ENCODE measurements at places on chromosomes 12 and 14.
A peak's percentile ranks its signal among the peaks of the same experiment; 100 is the strongest.

DNA sequence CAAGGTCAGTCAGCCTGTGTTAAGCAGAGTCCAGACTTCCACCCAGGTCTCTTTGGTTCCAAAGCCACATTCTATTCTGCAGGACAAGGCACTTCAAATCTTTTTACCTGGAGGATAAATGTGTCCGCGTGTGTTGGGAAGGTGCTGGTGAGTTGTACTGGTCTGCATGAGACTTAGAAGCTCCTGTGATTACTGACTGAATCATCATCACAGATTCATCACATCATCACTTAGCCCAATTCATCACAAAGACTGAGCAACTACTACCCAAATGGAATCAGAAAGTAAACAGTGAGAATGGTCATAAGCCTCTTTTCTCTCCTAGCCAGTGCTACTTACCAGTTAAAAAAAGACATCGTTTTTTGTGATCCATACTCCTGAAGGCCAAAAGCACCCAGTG is 5.3 kb downstream of the SLC15A5 start:
- DNase-seq = no peak

GRCh38 chr14:99971941-99972747 is 93.1 kb upstream of the EVL start:
- DNase-seq = no peak

DNA sequence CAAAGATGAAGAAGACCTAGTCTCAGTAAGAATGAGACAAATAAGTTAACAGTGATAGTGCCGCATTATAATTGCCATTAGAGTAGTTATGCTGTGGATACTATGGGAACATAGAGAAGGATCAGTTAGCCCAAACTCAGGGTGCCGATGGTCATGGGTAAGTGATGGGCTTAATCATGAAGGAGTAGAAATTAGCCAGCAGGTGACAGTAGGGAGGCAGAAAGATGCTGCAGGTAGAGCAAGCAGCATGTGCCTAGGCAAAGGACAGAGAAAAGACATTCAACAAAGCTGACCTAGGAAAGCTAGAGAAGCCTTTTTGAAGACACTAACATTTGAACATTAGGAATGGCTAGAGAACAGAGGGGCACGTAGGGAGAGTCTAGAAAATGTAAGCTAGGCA is 30.6 kb upstream of the PTPRQ start:
- DNase-seq = no peak

DNA sequence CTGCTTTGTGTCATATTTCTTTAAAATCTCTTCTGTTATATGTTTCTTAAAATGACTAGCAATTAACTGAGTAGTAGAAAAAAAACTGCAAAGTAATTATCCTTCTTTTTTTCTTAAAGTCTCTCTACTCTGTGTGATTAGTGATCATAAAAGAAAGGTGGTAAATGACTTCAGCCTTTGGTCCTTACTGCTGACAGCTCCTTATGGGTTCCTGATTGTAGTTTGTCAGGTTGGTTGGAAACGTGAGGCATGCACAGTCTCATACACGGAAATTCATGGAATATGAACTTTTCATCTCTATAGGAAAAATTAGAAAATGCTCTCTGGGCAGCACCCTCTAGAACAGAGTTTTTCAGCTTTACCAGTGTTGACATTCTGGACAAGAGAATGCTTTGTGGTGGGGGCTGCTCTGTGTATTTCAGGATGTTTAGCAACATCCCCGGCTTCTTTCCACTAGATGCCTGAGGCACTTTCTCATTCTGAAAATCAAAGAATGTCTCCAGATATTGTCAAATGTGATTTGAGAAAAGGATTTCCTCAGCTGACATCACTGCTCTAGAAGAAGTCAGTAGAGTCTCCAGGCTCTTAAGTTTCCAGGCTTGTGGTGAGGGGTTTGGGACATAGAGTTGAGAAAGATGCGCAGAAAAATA is 121.0 kb downstream of the PIK3C2G start:
- no peak for DNase-seq

DNA sequence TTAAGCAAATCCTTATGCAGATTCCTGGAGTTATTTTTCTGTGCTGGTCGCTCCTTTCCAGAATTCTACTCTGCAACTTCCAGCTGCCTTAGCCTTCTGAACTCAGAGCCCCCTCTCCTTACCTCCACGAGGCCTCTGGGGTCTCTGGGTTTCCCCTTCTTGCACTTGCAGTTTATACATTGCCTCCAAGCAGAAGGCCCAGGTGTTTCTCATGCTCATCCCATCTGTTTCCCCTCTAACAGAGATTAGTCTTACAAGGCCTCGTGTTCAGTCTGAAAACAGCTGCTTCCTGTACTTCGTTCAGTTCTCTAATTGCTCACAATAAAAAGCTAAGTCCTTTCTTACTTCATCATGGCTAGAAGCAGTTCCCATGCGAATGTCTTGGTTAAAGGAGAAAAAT is 134.4 kb upstream of the FGD4 start:
- DNase-seq = no peak

DNA sequence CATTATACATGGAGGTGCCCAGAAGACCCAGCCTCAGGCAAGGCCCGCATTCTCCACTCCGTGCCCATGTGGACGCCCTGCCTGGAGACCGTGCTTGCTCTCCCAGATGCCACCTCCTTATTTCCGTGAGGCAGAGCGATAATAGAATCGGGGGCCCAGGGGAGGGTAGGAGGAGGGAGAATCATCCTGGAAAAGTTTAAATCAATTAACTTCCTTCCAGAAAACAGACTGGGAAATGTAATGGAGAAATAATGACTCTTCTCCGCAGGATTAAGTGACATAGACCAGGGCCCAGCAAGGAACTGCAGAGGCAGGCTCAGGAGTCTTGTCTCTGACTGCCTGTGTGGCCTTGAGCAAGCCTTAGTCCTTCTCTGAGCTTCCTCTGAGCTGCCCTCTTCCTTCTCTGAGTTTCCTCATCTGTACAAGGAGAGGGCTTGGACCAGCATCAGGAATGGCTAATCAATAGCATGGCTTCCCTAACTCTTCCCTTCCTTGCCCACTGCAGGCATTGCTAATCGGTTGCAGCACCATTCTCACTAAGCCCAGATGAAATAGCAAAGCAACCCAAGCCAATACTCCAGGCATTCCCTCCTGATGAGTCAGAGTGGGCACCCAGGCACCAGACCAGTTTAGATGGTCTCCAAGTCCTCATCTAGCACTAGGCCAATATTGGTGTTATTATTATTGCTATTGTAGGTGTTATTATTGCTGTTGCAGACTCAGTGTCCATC is 11.3 kb upstream of the FAM222A start:
- no peak for DNase-seq

DNA sequence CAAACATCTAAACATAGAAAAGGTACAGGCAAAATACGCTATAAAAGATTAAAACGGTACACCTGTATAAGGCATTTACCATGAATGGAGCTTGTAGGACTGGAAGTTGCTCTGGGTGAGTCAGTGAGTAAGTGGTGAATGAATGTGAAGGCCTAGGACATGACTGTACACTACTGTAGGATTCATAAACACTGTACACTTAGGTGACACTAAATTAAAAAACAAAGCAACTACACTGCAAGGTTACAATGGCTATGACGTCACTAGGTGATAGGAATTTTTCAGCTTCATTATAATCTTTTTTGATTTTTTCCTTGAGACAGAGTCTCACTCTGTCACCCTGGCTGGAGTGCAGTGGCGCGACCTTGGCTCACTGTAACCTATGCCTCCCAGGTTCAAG is 269.2 kb downstream of the KSR2 start:
- no peak for DNase-seq

DNA sequence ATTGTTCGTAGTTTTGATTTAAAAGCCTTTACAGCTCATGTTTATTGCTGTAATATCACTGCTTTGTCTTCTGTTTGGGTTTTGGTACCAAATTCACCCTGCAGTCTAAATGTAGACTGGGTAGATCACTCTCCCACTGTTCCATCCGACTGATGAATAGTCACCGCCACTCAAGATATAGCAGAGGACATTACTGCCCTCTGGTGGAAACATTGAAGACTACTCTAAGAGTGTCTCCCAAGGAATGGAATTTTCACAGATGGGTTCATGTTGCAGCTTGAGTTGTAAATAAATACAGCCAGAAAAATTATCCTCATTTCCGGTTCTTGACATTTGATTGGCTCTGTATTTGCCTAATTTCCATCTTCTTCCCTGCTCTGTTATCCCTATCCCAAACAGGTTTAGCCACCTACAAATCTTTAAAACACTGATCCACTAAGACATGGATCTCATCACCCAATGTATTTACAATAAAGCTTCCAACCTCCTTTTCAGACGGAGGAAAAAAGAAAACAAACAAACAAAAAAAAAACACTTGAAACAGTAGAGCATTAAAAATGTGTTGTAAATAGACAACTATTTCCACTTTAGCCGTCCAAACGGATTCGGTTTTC is 198.3 kb upstream of the CPNE8 start:
- peak; percentile 32 for DNase-seq

GRCh38 chr12:86091681-86092080 is 164.5 kb downstream of the MGAT4C start:
- DNase-seq = no peak

GRCh38 chr14:63726499-63726898 is 1.4 kb downstream of the SGPP1 start:
- no peak for DNase-seq

DNA sequence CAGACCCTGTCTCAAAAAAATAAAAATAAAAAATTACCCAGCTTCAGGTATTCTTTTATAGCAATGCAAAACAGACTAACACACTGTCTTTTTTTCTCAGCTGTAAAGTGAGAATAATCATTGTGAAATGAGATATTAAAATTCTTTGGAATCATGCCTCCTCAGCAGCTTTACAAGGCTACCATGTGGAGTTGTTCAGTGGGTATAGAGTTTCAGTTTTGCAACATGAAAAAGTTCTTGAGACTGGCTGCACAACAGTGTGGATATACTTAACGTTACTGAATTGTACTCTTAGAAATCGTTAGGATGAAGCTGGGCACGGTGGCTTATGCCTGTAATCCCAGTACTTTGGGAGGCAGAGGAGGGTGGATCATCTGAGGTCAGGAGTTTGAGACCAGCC is 15.7 kb upstream of the MAPKAPK5 start:
- no peak for DNase-seq

GRCh38 chr14:52073251-52073650 is 4.4 kb upstream of the NID2 start:
- no peak for DNase-seq

DNA sequence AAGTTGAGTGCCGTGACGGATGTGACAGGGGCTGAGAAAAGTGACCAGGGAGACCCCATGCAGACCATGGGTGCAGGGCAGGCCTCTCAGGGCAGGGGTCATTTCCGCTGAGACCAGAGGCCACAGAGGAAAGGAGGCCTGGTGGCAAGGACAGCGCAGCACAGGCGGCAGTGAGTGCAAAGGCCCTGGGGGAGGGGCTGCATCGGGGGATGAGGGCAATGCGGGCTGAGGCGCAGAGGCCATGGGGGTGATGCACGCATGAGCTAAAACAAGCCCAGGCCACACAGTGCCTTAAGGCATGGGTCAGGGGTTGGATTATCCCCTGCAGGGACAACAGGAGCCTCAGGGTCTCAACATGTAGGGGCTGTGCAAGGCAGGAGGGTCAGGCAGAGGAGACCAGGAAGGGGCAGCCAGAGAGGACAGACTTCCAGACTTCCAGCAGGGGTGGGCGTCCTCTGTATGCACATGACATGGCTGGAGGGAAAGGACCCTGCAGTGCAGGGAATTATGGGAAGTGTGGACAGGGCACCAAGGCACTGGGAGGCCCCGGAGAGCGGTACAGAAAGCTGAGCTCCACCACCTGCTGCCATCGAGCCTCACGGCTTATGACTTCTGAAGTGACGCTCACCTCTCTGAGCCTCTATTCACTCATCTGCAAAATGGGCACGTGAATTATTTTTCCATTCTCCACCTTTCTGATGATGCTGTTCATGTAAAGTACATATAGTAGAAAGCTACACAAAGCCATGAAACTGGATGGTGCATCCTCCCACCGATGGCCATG is 27.3 kb downstream of the RILPL1 start:
- no peak for DNase-seq

DNA sequence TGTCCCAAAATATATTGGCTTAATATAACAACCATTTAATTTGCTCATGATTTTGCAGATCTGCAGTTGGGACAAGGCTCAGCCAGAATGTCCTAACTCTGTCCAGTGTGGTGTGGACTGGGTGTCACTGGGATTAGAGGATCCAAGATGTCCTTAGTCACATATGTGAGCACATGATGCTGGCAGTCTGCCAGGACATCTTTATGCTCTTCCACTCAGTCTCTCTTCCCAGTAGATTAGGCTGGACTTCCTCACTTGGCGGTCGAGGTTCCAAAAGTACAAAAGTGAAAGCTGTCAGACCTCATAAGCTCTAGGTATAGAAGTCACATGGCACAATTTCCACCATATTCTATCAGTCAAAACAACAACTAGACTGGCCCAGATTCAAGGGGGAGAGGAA is 167.9 kb upstream of the NTF3 start:
- no peak for DNase-seq

DNA sequence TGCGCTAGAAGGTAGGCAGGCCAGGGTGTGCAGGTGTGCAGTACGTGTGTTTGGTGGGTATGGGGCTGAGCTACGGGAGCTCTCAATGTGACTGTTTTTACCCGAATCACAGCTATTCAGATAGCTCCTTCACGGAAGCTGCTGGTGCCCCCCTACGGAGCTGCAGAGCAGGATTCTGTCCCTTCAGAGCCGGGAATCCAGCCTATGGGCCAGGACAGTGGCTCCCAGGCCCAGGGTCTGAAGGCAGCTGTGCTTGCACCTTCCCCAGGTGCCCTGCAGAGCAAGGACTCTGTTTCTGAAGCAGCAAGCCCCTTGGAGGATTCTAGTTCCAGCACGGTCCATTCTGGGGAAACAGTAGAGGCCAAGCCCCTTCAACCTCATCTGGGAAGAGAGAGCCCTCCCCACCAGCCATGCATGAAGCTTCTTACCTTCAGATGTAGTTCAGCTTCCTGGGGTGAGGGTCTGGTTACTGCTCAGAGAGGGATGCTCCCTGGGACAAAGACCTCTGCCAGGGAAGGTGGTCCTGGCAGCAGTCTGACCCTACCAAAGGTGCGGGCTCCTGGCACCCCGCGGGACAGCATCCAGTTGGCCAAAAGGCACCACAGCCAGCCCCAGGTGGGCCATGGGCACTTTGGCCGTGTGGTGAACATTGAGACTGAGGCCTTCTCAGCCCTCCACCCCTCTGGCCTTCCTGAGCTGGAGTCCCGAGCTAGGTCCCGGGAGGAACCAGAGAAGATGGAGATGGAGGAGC is 29.1 kb downstream of the PLEKHH1 start:
- no peak for DNase-seq

DNA sequence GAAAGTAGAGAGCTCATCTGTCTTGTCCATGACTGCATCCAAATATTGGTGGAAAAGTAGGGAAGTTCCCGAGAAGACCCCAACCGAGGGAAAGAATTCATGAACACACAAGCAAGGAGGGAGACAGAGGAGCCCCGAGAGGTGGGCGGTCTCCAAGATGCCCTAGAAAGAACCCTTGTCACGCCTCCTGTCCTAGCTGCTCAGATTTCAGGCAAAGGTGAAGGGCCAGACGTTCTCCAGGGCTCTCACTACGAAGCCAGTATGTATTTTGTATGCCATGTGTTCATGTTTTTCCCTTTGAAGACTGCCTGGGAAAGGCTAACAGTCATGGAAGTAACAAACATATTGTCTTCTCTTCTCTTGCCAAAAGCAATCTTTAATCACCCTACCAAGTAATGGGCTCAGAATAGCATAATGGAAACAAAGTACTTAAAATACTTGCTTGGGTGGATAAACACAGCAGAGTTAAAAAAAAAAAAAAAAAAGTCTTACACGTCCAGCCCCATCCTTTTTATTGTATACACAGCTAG is 99.2 kb upstream of the TBX3 start:
- DNase-seq = no peak
